ENCODE measurements at places on chromosomes 11 and 22.

- DNase-seq: no peak
Measured at GRCh38 chr11:76626266-76626665, 44.3 kb downstream of the LRRC32 start.

DNA sequence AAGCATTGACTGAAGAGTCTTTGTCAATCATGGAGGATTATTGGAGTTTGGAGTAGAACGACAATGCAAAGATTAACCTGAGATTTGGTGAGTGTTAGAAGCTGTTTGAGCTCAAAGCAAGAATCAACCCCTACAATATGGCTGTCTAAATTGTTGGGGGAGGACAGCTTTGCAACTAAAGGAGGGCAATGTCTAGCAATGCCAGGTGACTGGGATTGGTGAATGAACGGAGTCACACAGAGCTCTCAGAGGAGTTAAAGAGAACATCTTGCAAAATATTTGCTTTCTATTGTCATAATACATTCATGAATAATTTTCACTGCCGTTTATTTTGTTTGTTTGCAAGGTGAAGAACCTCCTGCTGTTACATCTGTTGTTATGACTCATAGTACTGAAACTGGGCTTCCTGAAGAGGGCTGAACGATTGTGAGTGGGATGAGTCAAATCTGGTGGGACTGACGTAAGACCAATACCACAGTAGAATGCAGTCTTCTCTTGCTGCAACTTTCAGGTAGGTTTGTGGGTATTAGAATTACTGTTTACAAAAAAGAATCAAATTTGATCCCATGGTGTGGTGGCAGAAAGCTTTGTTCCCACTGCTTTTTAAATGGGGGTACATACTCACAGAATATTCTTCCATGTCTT, 281.9 kb downstream of the CADM1 start:
- DNase-seq: peak; percentile 40

DNA sequence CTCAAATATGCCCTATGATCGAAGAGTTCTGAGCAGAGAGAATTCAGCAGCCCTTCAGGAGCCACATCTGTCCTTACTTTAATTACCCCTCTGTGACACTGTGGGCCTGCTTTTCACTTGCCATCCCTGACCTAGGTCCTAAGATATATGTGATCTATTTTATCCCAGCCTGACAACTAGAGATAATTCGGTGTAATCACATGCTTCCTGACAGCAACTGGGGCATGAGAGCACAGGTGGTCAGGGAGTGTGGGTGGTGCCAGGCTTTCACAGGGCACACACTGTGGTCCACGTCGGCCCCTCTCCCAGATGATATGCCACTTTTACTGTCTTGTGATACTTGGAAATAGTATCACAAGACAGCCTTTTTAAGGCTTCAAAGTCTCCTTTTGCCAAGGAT, 3.9 kb downstream of the TUBA8 start:
- DNase-seq: no peak

DNA sequence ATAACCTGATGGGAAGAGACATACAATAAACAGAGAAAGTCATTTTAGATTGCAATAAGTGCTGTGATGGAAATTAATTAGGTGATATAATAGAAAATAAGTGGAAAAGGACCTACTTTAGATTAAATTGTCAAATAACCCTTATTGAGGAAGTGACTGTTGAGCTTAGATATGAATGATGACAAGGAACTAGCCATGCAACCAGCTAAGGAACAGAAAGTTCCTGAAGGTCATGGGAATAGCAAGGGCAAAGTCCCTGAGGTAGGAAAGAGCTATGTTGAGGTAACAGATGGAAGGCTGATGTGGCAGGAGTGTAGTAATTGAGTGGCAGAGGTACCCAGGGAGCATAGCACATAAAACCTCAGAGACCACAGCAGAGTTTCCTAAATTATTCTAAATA, 135.2 kb downstream of the WNT11 start:
- DNase-seq: no peak

GRCh38 chr11:34337016-34337415, 20.8 kb downstream of the ABTB2 start:
- DNase-seq: no peak

- no peak for DNase-seq
Measured at GRCh38 chr22:25641650-25642049, 77.2 kb downstream of the GRK3 start.

DNA sequence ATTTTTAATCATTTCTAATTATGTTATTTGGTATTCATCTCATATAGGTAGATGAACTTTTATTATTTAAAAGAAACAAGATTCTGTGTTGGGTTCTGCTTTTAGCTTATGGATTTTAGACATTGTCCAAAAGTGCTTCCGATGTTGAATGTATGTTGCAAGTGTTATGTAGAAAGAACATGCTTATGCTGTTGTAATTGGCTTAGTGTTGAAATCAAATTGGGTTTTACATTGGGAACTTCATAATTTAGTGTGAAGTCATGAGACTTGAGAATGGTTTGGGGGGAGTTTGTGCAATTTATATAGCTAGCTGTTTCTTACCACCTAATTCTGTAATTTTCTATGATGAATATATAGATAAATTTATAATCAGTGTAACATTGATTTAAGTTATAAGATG, 3.6 kb downstream of the MTMR3 start:
- DNase-seq: no peak

DNA sequence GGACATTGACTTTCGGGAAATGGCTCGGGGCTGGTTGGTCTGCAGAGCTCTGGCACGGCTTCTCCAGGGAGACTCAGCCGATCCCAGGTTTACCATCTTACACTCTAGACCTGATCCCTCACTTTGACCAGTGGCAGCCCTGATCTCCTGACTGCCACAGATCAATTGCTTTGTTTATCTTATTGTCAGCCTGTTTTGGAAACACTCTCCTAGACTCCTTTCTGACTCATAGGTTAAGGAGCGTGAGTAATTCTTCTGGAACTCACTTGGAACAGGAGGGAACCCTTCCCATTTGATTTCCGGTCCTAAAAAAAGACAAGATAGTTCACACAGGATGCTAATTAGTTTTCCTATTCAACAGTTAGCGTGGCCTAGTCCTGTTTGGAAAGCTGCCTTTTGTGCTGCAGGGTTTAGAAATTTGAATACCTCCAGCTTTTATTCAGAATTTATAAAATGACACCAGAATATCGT, 16.0 kb upstream of the BMAL1 start:
- DNase-seq: no peak

DNA sequence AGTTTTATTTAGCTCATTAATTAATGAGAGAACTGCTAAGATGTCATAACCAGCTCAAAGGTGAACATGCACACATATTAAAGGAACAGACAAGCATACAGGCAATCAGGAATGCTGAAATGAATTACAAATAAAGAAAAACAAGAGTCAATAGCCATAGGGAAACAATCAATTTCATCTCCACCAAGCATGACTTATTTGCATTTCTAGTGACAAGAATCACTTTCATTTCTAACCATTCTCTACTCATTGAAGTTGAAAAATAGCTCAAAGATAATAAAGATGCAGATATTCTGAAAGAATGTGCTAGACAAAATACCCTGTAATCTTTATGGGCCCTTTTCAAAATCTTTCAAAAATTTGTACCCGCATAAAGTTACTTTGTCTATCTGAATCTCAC, 23.2 kb downstream of the ISX start:
- DNase-seq: no peak

- DNase-seq: no peak
Measured at GRCh38 chr11:10786451-10786850, 22.3 kb downstream of the EIF4G2 start.

GRCh38 chr22:21972293-21972779, 10.3 kb downstream of the TOP3B start:
- DNase-seq: peak; percentile 38

GRCh38 chr11:123523539-123523938, 93.5 kb downstream of the GRAMD1B start:
- DNase-seq: no peak

DNA sequence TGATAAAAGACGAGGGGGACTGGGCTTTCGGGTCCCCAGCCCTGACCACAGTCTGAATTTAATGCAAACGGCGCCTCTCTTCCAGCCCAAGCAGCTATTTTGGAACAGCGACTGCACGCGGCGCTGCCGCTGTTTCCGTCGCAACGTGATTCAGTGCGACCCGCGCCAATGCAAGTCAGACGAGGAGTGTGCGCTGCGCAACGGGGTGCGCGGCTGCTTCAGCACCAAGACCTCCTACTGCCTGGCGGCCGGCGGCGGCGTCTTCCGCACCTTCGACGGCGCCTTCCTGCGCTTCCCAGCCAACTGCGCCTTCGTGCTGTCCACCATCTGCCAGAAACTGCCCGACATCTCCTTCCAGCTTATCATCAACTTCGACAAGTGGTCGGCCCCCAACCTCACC, 56.7 kb downstream of the TECTA start:
- DNase-seq: no peak

Measured in CD4-positive, alpha-beta T cell treated with Interleukin-1 beta for 1 hour (primary cell).